ENCODE measurements at places on chromosomes 7 and 10.

GRCh38 chr7:104264285-104264684 is 56.5 kb upstream of the ORC5 start:
- no peak for DNase-seq

DNA sequence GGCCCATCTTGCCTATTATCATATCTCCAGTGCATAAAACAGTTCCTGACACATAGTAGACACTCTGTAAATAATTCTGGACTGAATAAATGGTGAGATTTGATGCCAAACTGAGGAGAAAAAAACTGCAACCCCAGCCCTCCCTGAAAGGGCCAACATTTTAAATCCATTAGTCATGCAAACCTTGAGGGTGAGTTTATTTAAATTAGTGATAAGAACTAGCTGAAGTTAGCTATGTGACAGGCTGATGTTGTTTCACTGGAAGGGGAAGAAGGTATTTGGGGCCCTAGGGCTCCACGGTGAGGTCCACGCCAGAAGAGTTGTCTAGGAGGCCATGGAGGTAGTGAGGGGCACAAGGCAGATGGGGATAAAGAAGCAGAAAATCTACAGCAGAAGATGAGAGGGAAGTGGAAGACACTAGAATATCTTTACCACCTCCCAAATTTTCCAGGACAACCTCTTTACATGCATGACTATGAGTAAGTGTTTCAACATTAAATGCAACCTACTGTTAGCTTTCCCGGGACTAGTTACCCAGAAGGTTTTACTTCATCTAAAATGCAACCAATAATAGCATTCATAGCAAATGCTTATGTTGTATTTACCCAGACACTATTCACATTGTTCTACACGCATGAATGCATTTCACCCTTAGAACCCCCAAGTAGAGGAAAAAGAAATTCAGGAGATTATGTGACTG is 183.2 kb upstream of the LYZL1 start:
- no peak for DNase-seq

DNA sequence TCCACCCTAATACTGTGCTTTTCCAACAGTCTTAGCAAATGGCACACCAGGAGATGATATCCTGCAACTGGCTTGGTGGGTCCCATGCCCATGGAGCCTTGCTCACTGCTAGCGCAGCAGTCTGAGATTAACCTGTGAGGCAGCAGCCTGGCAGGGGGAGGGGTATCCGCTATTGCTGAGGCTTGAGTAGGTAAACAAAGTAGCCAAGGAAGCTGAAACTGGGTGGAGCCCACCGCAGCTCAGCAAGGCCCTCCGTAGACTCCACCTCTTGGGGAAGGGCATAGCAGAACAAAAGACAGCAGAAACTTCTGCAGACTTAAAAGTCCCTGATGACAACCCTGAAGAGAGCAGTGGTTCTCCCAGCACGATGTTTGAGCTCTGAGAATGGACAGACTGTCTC is 399.0 kb downstream of the CCSER2 start:
- DNase-seq, result no peak

- no peak for DNase-seq
These were observed 2.0 kb upstream of the SFR1 start for GRCh38 chr10:104119996-104120395.

DNA sequence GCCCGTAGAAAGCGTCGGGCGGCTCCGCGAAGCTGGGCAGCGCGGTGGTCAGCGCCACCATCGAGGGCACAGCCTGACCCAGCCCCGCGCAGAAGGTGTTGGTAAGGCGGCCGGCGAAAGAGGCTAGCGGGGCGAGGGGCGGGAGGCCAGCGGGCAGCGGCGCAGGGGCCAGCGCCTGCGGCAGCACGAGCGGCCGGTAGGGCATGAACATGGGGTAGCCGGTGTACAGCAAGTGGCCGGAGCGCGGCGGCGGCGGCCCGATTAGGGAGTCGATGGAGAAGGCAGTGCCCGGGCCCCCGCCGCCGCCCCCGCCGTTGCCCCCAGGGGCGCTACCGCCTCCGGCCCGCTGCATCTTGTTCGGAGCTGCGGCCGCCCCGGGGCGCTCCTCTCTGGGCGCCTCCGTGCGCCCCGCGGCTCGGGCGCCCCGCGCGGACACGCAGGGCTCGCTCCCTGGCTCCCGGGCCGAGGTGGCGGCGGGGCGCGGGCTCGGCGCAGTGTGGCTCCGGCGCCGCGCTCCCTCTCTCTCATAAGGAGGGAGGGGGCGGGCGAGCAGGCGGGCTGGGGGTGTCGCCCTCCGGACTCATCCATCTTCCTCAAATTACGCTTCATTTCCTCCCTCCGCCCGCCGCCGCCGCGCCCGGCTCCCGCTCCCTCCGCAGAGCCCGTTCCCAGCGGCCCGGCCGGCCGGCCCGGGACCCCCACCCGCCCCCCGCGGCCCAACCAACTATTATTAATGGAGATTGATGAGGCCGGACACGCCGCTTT is at the start of gene GBX1:
Gene GBX1 (minus strand): TSS at position 498 of the 765 bp plus-strand sequence. CDS start 146 bp downstream, at position 352.
- peak; percentile 24 for DNase-seq

- DNase-seq, result no peak
These were observed 126.8 kb downstream of the ADRA2A start for GRCh38 chr10:111203615-111204014.

DNA sequence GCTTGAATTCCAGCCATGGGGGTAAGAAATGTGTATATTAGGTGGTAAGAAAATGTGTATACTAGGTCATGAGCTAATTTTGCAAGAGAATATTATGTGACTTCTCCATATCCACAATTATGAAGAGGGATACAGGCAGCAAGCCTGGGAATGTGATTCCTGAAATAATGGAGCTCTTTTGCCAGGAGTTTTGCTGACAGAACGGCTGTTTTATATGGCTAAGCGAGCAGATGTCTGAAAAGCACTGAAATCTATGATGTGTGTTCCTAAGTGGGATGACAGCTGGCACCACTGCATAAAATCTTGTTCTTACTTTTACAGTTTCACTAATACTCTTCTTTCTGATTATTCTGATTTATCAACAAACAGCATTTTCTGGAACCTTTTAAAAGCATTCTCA is 386.0 kb upstream of the HPS1 start:
- no peak for DNase-seq

- DNase-seq, result no peak
These were observed 79.8 kb upstream of the PDE1C start for GRCh38 chr7:32150039-32150438.

DNA sequence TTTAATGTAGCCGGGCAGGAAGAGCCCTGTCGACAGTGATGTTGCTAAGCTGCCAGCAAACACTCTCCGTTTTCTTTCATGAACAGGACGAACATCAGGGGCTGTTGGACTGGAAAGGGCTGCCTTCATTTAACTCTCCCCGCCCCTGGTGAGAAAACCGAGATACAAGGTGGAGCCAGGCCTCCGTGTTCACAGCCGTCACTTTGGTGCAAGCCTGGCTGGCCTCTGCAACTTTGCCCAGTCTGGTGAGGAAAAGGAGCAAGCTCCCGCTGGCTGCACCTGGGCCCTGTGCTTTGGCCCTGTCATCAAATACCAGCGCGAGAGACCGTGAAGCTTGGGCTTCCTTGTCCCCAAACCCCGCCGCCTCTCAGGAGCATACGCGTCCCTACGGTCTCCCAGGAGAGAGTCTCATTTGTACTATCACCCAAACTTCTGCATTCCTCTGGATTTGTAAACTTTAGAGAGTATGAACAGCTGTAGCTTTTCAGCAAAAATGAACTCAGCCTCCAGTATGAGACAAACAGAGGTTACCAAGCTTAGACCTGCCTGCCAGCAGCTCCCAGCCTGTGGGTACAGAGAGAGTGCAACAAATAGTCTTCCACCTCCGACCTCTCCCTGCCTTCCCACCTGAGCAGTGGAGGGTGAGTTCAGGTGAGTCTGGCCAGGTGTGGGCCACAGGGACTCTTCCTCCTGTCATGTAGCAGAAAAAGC is 445.3 kb upstream of the MGMT start:
- DNase-seq, result no peak
